ENCODE measurements at places on chromosomes 7 and 10. TPM values are rescaled to one million over a fixed set of nuclear protein-coding genes. Genes with fewer than 3 reads are reported as not detected.

TMEM72 gene
- polyA plus RNA-seq = 0.07 TPM

PSD gene
- 3.8 TPM for polyA plus RNA-seq

DNA sequence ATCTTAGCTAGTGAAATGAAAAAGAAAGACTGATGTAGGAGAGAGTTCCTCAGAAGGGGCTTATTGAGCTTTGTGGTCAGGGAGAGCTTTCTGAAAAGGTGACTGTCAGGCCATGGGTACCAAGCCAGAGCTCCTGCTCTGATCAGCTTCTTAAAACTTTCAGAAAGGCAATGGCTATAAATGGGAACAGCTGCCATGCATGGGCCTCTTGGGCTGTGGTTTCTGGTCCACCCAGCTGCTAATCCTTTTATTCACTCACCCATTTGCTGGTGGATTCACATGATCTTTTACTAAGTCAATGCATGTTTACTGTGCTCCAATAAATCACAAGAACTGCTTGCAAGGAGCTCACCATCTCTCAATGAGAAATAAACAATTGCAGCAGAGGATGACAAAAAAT lies 60.1 kb upstream of the ZPBP start:
- no peak for DNase-seq

AKR1C2 gene
- 3.8 TPM for polyA plus RNA-seq
